Colonic mucosa (tissue), 4 donors: ENCODE measurements at places on chromosomes 5 and 9. TPM values are rescaled to one million over a fixed set of nuclear protein-coding genes. Genes with fewer than 3 reads are reported as not detected.

DNA sequence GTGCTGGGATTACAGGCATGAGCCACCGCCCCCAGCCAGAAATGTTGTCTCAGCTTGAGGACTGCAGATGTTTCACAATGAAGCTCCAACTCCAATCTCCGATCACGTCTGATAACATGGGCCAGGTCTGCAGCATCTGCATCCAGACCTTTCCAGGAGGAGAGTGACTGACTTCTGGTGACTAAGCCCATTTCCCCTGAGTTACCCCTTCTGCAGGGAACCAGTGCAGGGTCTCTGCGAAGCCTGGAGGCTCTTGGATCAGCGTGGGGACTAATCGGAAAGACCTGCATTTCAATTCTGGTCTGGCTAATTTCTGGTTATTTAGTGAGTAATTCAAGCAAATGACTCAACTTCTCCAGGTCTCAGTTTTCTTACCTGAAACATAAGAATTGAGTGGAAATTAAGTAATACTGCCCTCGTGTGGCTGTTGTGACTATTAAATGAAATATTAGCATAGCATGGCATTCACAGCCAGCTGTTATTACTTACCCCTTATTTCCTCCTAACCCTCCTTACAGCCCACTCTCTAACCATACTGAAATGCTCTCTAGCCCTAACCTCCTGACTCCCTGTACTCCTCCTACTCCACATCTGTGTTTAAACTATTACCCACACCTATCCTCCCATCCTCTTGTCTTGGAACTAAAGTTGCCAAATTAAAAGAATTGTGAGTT lies 2.2 kb upstream of the GNPDA1 start:
- DNase-seq, result peak; percentile 39

GRCh38 chr5:151755383-151755782 lies 3.0 kb downstream of the ATOX1 start:
- DNase-seq, result peak; percentile 36

DNA sequence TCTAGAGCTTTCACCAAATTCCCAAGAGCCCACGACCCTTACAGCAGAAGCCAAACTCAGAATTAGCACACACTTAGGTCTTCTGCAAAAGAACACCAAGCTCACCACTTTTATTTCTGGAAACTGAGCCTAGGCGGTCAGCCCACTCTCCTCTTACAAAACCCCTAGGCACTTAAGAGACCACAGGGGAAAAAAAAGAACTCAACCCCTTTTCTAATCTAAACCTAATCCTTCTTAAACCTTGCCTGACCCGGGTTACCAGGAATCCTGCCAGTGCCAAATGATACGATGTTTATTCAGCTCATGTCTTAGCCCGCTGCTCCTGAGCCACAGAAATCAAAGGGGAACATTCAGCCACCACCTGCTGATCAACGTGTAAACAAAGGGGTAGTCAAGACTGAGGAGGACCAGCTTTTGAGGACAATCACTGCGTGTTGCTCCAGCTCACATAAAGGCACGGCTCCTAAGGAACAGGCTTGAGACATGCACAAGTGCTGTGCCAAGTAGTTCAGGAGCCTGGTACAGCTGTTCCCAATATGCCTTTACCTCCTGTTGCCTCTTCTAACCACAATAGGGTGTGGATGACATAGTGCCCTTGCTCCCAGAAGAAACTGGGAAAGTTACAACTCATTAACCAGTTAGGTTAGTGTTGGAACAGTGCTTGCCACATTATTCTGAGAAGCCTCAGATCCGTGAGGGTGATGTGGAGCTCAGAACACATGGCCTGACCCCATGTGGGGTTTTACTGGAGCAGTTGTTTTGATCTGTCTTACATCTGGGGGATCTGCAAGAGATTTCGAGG lies 49.3 kb downstream of the ZFAND5 start:
- peak; percentile 73 for DNase-seq

The IFNA2 gene
- not detected for total RNA-seq

- no peak for DNase-seq
These were observed 37.1 kb downstream of the PPARGC1B start for GRCh38 chr5:149767281-149767550.

The SPATA31A3 gene
- not detected for total RNA-seq

The TSSK1B gene
- total RNA-seq, result not detected

GRCh38 chr9:123355761-123356431 lies at the start of gene CRB2:
TSS of gene CRB2 (plus strand) at chr9:123356197. CDS start at chr9:123356261, 64 bp downstream.
- DNase-seq, result no peak

The STK32A gene
- total RNA-seq, result 0.10 TPM

The MLANA gene
- total RNA-seq, result not detected

DNA sequence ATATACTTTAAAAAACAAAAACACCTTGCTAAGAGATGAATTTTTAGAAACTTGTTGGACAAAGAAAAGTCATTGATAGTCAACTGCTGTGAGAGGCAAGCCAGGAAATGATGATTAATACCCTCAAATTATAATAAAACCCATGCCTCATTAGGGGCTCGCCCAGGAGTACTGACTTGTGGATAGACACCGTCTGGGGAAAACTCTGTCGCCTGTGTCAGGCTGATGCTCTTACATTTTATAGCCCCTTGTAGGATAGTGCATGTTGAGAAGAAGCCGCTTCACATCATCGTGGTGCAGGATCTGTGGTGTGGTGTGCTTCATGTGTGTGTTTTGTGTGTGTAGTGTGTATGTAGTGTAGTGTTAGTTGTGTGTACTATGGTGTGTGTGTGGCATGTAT lies 39.1 kb downstream of the SYK start:
- no peak for DNase-seq

- no peak for DNase-seq
These were observed 183.1 kb downstream of the GAS1 start for GRCh38 chr9:86764221-86764624.

DNA sequence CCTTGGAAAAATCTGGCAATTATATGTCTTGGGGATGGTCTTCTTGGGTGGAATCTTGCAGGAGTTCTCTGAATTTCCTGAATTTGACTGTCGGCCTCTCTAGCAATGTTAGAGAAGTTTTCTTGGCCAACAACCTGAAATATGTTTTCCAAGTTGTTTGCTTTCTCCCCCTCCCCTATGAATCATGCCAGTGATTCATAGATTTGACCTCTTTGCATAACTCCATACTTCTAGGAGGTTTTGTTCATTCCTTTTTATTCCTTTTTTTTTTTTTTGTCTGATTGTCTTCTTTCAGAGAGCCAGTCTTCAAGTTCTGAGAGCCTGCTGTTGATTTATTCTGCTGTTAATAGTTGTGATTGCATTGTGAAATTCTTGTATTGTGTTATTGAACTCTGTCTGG lies 56.7 kb upstream of the SLC44A1 start:
- DNase-seq, result no peak

DNA sequence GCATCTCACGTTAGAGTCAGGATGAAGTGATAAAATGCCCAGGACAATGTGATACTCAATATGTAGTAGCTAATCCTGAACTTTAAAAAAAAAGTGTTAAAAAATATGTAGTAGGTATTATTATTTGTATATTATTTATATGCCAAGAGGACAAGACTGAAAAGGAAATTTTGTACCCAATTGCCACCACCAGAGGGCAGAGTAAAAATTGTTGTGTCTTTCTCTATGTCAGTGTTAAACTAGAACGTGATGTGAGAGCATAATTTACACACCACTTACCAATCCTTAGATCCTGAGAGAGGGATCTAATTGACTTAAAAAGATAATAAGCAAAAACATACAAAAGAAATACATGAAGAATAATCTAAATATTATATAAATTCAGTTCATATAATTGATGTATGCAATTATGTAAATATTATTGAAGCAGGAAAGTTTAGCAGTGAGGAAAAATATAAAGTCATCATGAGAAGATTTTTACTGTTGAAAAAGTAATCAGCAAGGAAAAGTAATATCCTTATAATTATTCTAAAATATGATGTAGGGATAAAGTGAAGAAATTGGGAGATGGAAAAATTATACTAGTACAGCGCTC lies 288.9 kb downstream of the RAB3C start:
- peak; percentile 30 for DNase-seq

DNA sequence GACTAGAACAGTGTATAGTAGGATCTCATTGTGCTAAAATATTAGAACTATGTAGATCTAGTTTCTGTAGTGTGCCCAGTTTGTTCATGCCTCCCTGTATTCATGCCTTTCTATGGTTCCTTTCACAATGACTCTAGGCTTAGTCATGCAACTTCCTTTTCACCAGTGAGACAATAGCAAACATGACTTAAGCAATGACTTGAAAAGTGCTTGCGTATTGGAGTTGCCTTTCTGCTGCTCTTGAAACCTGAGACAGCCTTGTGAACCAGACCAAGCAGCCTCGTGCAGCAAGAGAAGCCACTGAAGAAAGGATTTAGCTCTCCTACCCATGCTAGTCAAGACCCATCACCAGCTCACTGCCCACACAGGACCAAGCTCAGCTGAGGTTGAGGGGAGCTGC lies 294.5 kb upstream of the TAS2R1 start:
- no peak for DNase-seq

The CTSV gene
- 6.0 TPM for total RNA-seq

The KIF24 gene
- total RNA-seq, result 7.3 TPM

The PCDHGB2 gene
- total RNA-seq, result 0.47 TPM

- DNase-seq, result no peak
These were observed 22.7 kb downstream of the KIF3A start for GRCh38 chr5:132714456-132715307.

DNA sequence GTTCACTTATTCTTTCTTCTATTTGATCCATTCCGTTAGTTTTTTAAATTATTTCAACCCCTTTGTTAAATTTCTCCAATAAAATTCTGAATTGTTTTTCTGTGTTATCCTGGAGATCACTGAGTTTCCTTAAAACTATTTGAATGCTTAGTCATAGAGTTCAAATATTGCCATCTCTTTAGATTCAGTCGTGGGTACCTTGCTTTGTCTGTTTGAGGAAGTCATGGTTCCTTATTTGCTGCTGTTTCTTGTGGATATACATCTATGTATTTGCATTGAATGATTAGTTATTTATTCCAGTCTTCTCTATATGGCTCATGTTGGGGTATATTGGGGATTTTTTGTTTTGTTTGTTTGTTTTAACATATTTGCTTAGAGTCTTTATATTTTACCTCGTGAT lies 80.6 kb downstream of the HINT1 start:
- no peak for DNase-seq

- no peak for DNase-seq
These were observed 71.2 kb downstream of the CWC27 start for GRCh38 chr5:64839936-64840335.

The INSYN2B gene
- total RNA-seq, result not detected

DNA sequence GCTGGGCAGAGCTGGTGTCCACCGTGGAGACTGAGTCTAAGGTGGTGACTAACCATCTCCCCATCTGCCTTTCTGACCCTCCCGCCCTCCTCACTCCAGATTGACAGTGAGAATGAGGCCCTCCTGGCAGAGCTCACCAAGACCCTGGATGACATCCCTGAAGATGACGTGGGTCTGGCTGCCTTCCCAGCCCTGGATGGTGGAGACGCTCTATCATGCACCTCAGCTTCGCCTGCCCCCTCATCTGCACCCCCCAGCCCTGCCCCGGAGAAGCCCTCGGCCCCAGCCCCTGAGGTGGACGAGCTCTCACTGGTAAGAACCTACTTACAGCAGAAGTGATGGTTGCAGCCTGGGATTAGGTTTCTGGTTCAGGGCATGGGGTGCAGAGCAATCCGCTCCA lies 96.5 kb downstream of the PPARGC1B start:
- DNase-seq, result no peak

The PCDHA3 gene
- 0.11 TPM for total RNA-seq

DNA sequence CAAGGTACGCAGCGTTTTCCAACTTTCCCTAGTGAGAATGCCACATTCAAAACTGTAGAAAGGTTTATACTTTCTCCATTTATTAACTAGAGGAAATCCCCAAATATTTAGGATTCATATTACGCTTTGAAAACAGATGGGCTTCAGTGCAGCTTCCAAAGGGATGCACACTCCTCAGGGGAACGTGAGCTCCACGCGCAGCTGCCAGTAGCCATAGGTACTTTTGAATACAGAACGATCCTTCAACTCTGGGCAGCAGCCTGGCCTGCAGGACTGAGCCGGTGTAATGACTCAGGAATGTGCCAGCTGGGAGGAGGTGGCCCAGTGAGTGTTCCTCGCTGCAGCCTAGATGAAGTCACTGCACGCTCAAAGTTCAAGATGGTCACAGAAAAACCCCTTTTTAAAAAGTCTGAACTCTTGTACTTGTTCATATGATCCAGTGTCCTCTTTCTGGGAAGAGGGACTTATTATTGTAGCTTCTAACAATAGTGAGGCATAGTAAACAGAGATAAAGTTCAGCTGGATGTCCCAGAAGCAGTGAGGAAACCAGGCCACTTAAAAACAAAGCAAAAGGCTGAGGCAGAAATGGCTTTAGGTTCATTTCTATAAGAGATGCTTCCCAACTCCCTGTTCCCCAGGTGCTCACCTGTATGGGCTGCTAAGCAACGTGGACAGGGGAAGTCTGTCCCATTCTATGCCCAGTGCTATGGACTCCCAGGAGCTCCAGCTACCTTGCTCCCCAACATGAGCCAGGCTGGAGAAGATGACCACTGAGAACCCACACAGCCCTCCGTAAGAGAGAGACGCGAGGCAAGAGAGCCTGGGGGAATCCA lies 130.0 kb downstream of the LHFPL2 start:
- DNase-seq, result no peak

GRCh38 chr5:174329738-174330137 lies 284.2 kb downstream of the NSG2 start:
- no peak for DNase-seq

DNA sequence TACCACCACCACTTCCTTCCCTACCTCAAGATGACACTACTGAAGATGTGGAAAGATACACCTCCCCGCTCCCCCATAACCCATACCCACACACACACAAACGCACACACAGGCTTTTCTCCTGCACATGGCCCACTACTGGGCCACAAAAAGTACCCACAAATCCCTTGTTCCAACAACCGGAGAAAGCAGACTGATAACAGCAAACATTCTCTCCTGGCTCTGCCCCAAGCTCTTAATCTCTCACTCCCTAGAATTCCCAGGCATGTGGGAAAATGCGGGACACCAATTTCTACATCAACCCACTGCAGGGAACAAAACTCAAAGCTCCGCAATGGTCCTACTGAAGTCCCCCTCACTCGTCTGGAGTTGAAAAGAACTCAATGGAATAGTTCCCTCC lies 611.0 kb upstream of the KLF4 start:
- DNase-seq, result no peak

DNA sequence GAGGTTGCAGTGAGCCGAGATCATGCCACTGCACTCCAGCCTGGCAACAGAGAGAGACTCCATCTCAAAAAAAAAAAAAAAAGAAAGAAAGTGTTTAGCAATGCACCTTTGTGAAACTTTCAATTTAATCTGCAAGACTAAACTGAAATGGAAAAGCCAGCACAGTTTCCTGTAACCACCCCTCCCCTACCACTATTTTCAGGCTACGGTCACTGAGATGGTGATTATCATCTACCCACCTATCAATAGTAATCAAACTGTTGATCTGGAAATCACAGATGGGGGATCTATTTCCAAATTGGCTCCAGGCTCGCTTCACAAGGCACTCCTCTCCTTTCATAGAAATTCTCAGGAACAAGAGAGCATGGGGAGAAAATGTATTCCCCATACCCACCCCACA lies 30.6 kb upstream of the IL7R start:
- no peak for DNase-seq

The OTP gene
- not detected for total RNA-seq
